ENCODE measurements at places on chromosomes 4 and X.

GRCh38 chrX:120560842-120561633 lies at the start of gene CUL4B:
CUL4B (minus strand) TSS chrX:120560962; CDS start chrX:120560638, 324 bp downstream.
- DNase-seq, result peak; percentile 96

DNA sequence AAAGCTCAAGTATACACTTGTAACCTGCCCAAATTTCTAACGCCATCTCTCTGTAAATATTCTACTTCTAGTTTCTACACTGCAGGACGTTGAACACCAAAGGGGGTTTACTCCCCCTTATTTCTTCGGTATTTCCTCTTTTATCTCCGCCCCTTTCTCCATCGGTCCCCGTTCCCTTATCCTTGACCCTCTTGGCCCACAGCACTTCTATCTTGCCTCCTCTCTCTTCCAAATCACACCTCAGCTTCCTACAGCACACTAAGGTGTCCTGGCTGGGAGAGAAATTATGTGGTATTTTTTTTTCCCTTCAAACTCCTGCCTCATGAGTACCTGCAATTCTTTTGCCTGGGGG lies 715 bp downstream of the ZMAT1 start:
- no peak for DNase-seq

GRCh38 chr4:139234253-139234652 lies 45.8 kb downstream of the MGARP start:
- no peak for DNase-seq

DNA sequence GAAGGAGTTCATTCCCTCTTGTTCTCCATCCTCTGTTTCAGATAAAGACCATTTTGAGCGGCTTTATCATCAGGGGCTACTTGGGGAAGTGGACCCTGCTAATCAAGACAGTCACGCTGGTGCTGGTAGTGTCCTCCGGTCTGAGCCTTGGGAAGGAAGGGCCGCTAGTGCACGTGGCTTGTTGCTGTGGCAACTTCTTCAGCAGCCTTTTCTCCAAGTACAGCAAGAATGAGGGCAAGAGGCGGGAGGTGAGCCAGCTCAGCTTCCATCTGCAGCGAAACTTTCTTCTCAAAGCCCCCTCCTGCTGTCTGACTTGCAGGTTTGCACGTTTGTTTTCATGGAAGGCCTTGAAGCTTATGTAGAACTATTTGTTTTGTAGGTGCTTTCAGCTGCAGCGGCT lies 49.5 kb downstream of the CLCN4 start:
- DNase-seq, result no peak

GRCh38 chrX:17237146-17237545 lies 137.9 kb upstream of the NHS start:
- DNase-seq, result no peak

DNA sequence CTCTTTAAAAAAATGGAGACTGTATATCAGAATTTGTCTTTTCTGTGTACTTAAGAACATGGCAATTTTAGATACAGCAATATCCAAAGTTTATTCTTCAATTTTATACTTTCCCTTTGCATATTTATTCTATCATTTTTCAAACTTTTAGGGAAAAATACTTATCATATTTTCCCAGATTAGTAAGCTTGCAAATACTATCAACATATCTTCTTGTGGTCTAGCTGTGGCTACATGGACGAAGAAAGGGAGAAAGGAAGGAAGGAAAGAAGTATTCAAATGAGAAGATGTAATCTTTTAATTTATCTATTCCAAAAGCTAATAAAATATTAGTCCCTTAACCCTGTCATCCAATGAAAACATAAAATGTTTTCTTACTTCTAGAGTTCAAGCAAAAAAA lies 797.8 kb upstream of the GALNTL6 start:
- DNase-seq, result no peak

DNA sequence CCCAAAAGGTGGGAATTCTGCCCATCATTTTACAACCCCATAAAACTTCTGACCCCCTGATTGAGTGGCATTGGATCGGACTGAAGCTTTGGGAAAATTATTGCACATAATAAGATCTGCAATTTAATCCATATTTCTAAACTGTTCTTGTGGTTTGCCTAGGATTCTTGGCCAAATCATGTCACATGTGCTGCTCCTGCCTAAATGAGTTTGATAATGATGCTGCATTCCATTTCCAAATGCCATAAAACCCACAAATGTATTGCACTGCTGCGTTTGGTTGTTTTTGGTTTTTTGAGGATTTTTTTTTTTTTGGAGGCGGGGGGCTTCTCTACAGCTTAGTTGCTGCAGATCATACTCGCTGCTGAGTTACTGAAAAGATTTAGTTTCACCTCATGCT lies 153.6 kb downstream of the QDPR start:
- no peak for DNase-seq
